ENCODE measurements at places on chromosomes 2 and 18.
A peak's percentile ranks its signal among the peaks of the same experiment; 100 is the strongest.

GRCh38 chr2:141767051-141767450, 363.8 kb downstream of the LRP1B start:
- DNase-seq = no peak

DNA sequence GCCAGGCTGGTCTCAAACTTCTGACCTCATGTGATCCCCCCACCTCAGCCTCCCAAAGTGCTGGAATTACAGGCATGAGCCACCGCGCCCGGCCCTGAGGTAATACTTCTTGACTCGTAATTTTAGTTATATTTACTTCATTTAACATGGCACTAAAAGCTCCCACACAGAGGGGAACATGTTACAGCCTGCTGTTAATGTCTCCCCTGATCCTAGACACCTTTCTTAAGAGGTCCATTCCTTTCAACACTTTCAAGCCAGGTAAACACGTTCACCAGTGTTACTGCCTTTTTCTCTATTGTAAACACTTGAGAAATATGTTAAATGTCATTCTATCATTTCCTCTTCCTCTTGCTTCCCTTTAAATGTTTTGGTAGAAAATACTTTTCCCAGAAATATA, 161.4 kb downstream of the METTL4 start:
- no peak for DNase-seq

GRCh38 chr2:69576880-69577279, 66.7 kb downstream of the AAK1 start:
- DNase-seq = no peak

DNA sequence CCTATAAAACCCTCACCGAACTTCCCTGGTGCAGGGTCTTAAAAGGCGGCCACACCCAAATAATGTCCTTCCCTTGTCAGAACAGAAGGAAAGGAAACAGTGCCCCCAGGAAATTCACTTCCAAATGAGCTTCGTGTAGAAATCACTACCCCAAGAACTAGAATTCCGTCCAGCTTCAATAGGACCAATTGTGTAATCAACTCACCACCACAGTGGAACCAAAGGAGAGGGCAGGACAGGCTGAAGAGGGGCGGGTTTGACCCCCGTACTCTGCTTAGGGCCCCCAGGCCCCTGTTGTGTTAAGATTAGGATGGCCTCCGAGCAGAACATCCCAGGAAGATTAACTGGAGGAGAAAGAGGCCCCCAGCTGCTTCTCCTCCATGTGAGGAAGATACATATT, 24.1 kb downstream of the GPR35 start:
- no peak for DNase-seq

- DNase-seq = no peak
Measured at GRCh38 chr2:213243189-213244044, 40.8 kb upstream of the SPAG16 start.

GRCh38 chr2:211877061-211877460, 661.5 kb downstream of the ERBB4 start:
- no peak for DNase-seq

DNA sequence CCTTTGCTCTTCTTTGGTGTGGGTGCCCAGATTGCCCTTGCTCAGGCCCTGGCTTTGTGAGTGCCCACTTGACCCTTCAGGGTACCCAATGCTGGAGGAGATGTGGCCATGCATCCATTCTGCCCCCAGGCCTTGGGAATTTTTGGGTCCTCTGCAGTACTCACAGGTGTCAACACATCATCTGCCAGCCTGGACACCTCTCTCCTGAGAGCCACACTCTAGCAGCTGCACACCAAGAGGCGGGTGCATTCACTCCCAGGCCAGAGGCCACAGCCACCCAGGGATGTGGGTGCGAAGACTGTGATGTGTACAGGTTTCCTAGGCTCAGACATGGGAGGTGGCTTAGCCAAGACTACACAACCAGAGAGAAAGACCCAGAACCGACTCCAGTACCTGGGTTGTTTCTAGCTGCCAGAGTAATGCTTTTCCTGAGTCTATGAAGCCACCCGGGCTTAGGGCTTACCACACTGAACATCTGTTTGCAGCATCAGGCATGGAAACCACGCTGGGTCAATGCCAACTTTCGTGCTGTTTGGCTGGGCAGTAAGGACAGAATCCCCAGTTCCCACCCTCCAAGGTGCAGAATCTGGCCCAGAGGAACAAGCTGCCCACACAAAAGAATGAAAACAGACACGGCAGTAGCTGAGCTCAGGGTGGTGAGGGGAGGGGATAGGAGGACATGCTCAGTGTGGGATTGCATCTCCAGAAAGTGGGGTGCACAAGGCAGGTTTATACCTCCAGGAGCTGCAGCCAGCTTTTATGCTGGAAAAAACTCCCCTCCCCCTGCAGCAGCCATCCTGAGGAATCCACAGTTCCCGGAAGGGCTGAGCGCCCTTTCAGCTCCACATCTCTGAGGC, 40.1 kb downstream of the KCNF1 start:
- no peak for DNase-seq

DNA sequence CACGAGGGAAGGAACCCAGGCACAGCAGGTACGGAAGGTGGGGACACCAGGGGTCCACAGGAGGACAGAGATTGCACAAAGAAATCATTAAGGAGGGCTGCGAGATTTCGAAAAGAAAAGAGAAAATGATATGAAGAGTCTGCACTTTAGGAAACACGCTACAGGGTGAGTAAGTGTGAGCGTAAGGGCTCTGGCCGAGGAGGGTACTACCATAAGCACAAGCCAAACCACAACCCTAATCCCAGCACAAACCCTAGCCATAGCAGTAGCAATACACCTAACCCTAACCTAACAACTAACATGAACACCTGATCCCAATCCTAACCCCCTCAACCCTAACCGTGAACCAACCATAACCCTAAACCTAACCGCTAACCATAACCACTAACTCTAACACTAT, 104.0 kb downstream of the ZNF516 start:
- no peak for DNase-seq

GRCh38 chr2:238235331-238235732, 4.5 kb downstream of the HES6 start:
- no peak for DNase-seq

- DNase-seq = no peak
Measured at GRCh38 chr2:165877565-165878550, 75.7 kb downstream of the TTC21B start.

DNA sequence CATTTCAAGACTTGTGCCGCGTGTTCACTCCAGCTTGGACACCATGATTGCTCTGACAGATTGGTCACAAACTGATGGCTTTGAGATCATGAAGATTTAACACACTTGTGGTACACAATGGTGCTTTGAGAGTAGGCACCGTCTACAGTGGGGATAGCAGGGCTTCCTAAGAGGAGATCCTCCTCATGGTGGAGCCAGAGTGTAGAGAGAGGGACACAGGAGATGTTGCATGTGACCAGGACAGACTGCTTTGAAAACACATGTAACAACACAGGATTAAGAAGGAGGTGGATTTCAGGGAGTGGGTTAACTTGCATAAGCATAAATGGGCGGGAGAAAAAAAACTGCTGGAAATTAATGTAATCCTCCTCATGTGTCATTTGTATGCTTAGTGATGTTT, 95.7 kb upstream of the LINC00305 start:
- no peak for DNase-seq

DNA sequence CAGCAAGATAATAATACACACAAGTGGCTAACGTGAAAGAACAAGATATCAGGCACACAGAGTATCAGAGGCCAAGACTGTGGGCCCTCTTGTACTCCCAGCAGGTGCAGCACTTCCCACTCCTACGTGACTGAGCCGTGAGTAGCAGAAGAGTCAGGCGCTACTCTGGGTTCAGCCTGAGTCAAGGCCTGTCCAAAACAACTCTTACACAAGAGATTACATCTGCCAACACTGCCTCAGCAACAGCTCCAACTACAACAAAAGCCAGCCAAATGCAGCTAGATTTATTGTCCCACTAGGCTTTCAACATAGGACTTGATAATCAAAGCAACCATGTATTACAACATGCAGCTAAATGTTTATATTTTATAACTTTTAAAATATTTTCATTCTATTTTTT, 56.2 kb downstream of the ITSN2 start:
- no peak for DNase-seq

DNA sequence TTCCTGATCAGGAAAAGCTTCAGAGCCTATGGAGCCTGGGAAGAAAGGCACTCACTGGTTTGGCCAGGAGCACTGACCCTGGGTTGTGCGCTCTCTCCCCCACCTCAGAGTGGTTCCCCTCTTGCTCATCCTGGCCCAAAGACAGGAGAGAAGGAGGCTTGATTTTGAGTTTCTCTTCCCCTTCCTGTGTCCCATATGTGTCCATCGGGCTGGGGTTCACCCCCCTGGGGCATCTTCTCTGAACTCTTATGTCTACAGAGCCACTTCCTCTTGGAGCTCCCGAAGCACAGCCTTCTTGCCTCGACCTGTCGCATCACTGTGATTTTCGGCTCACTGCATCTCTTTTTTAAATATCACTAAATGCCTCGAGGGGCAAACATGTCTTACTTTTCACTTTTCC, 692.3 kb downstream of the RNF144A start:
- DNase-seq = no peak

GRCh38 chr2:233766416-233766815, 6.3 kb downstream of the UGT1A1 start:
- DNase-seq = no peak

GRCh38 chr2:147068071-147068470, 776.8 kb upstream of the ACVR2A start:
- no peak for DNase-seq

DNA sequence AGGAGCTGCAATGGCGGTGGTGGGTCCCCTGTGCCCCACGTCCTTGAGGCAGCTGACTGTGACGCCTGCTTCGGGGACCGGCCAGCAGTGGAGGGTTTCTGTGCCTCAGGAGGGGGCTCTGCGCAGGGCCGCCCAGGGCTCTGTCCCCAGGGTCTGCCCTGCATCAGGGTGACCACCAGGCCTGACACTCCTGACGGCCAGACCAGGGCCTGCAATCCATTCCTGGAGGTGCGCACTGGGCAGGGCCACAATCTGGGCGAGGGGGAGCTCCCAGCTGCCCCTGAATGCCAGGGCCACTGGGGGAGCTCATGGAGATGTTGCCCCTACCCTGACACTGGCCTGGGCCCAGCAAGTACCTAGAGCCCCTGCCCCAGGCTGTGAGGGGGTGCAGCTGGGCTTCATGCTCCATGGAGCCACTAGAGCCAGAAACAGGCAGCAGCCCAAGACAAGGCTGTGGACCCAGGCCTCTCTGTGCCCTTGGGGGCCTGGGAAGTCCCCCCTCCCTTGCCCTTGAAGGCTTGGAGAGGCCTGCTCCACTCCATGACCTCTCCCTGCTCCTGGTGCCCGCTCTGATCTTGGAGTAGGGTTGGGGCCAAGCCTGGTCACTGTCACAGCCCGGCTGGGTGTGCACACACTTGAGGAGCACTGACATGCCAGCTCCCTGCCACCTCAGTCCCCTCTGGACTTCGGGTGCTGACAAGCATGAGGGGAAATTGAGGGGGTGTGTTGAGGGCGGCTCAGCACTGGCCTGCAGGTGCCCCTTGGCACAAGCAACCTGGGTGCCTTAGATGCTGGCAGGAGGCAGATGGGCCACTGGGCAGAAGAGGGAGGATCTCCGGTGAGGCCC, 55.9 kb downstream of the LDAH start:
- DNase-seq = no peak

GRCh38 chr2:63506320-63506719, 82.0 kb downstream of the WDPCP start:
- DNase-seq = no peak

DNA sequence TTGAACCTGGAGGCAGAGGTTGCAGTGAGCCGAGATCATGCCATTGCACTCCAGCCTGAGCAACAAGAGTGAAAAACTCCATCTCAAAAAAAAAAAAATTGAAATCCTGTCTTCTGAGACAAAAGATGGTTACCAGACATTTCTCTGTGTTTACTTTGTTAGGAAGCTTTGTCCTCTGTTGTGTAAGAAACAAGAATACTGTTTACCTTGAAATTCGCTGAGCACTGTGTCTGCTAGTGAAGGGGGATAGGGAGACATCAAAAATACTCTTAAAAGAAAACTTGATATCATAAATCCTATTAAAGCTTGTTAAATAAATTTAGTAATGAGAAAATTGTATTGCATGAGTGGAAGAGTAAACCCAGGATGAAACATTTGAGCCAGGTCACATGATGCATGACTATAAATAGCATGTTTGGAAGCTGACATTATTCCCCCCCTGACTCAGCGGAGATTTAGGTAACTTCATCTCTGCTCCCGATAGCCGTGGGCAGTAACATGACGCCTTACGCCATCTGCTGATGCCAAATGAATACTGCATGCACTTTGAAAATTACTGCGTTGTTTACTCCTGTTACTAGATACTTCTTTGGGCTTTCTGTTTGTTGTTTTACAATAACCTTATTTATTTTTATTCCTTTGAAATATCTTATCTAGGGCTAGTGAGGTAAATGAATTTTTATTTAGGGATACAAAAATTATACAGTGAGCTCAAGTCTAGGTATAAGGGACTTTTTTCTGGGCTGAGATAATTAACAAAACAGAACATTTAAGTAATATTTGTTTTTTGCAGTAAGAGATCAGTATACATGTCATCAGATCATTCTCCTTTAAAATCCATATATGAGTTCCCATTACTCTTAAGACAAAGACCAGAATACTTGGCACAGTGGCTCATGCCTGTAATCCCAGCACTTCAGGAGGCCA, 134.9 kb downstream of the MAP3K20 start:
- DNase-seq = peak; percentile 14

All from T-helper 9 cell (primary cell).